ENCODE measurements at places on chromosomes 16 and 17. TPM values are rescaled to one million over a fixed set of nuclear protein-coding genes. Genes with fewer than 3 reads are reported as not detected.

The ABCC12 gene
- not detected for polyA plus RNA-seq

The NPIPB2 gene
- 2.0 TPM for polyA plus RNA-seq

The KRT39 gene
- polyA plus RNA-seq, result not detected

The YPEL3 gene
- polyA plus RNA-seq, result 200 TPM

The DCAKD gene
- polyA plus RNA-seq, result 28.0 TPM

The ZNF319 gene
- 4.9 TPM for polyA plus RNA-seq

The AGRP gene
- polyA plus RNA-seq, result not detected

The NPB gene
- 1.6 TPM for polyA plus RNA-seq

The SPEM3 gene
- polyA plus RNA-seq, result not detected

The KRT14 gene
- polyA plus RNA-seq, result 0.93 TPM

The KRT31 gene
- polyA plus RNA-seq, result not detected

The CSNK2A2 gene
- 26.7 TPM for polyA plus RNA-seq

The HAP1 gene
- not detected for polyA plus RNA-seq

The KRTAP4-9 gene
- 0.51 TPM for polyA plus RNA-seq

The TMEM92 gene
- 0.61 TPM for polyA plus RNA-seq

The SRRM2 gene
- polyA plus RNA-seq, result 173 TPM

The MYO15A gene
- 0.70 TPM for polyA plus RNA-seq

The XPO6 gene
- 42.9 TPM for polyA plus RNA-seq

The MAP2K6 gene
- polyA plus RNA-seq, result 0.43 TPM

The TBC1D16 gene
- 8.1 TPM for polyA plus RNA-seq

The PFAS gene
- polyA plus RNA-seq, result 14.8 TPM

The SYT17 gene
- not detected for polyA plus RNA-seq

The PRAC1 gene
- polyA plus RNA-seq, result not detected
